ENCODE measurements at places on chromosomes 11 and 22.

DNA sequence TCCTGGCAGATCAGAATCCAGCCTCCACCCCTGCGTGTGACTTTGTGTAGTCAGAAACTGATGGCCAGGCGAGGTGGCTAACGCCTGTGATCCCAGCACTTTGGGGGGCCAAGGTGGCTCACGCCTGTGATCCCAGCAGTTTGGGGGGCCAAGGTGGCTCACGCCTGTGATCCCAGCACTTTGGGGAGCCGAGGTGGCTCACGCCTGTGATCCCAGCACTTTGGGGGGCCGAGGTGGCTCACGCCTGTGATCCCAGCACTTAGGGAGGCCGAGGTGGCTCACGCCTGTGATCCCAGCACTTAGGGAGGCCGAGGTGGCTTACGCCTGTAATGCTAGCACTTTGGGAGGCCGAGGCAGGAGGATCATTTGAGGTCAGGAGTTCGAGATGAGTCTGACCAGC lies 5.2 kb downstream of the NCAPH2 start:
- DNase-seq = no peak

GRCh38 chr22:24989541-24989951 lies 37.0 kb downstream of the KIAA1671 start:
- DNase-seq = no peak

DNA sequence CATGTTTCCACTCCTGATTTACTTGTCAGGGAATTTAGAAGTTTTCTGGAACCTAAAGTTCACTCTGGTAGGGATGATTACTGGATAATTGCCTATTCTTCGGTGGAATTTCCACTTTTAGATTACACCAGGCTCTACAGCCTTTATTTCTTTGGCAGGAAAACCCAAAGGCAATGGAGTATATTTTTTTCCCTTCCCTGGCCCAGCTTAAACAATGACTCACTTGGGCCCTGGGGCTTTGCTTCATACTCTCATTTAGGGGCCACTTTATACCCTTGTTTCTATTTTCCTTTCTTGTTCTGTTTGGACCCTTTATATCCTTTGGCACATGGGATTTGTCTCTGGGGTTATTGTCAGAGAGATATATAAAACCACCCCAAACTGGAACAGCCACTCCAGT lies 114.7 kb downstream of the CSTPP1 start:
- peak; percentile 44 for DNase-seq

DNA sequence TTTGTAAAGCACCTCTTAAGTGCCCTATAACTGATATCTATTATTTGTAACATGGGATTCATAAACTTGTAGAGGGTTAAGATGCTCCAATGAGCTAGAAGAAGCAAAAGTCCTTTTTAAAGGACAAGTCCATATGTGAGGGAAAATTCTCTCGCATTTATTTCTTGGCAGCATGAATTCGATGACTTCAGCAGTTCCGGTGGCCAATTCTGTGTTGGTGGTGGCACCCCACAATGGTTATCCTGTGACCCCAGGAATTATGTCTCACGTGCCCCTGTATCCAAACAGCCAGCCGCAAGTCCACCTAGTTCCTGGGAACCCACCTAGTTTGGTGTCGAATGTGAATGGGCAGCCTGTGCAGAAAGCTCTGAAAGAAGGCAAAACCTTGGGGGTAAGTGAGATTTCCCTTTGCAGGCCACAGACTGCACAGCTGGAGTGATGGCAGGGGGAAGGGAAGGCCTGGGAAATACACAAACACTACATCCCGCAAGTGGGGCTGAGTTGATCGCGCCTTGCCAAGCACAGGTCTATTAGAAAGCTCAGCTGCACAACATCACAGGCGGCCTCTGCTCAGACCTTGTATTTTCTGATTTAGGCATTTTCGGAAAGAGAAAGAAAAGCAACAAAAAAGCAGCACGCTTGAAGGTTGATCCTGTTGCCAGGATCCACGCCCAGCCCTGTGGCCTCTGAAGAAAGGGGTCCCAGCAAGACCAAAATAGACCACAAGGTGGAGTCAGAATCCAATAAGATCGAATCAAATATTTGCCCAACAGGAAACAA lies 1.5 kb downstream of the MS4A8 start:
- DNase-seq = no peak

- no peak for DNase-seq
Observed at GRCh38 chr11:74683279-74683871, 47.9 kb downstream of the CHRDL2 start.

- no peak for DNase-seq
Observed at GRCh38 chr11:27700351-27701301, at the start of gene BDNF. Gene BDNF, minus strand, starts transcription at chr11:27700455. Its CDS starts 41,891 bp downstream, at chr11:27658564.

DNA sequence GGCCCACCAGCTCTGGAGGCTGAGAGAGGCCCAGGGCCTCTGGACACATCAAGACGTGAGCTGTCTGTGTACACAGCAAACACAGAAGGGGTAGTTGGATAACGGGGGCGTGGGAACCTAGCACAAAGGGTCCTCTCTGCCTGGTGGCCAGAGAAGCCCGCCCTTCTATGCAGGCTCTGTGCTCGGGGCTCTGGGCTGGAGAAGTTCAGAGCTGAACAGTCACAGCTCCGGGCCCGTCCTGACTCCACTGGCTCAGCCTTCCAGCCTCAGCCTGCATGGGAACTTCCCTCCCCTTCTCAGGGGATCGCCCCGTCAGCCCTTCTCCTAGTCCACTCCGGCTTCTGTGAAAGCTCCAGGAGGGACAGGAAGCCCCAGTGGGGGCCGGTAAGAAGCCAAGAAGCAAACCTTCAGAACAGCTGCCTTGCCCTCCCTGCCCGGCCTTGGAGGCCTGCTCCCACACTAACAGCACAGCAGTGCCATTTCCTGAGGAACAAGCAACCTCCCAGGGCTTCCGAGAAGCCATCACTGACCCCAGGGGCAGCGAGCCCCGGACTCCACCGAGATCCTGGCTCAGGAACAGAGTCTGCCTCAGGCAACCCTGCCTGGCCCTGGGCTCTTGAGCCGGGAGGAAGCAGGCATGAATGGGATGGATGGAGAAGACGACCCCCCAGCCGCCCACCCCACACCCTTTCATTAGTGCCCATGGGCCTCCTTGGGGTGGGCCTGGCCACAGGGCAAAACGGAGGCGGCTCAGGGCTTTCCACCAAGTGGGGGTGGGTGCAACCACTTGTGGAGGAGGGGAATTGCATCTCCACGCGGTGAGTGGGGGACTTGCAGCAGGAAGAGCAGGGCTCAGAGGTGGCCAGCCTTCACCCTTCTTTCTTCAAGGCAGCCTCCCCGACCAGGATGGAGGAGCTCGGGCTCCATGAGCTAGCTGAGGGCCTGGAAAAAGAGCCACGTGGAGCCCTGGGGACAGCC lies 119.8 kb downstream of the ST3GAL4 start:
- DNase-seq = no peak

DNA sequence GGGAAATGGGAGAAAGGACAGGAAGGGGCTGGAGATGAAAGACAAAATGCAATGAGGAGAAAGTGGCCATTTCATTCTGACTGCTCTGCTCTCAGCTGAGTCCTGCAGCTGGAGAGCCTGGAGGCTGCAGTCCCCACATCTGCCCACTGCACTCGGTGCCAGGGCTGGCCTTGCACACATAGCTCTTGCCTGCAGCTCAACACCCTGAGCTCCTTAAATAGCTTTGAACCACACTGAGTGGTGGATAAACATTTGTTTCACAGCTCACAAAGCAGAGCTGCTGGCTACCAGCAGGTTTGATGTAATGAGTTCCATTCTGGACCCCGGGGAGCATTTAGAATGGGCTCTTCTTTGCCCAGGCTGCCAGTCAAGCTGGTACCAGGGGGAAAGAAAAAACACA lies 426.1 kb upstream of the CADM1 start:
- no peak for DNase-seq

- no peak for DNase-seq
Observed at GRCh38 chr11:27600656-27601055, 94.1 kb upstream of the LIN7C start.

DNA sequence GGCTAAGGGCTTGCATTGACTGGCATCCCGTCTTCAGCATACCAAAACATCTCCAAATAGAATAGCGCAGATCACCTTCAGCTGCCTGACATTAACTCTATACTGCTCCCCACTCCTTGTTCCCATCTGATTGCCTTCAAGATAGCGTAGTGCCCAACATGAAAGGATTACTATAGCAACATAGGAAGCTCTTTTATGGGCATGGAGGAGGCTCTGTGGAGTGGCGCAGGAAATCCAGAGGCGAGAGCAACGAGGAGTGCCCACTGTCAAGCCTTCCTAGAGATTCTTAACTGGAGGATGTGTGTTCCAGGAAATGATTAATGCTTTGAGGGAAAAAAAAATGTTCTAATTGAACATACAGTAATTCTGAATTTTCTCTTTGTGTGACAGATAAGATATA lies 213.3 kb downstream of the CADM1 start:
- DNase-seq = no peak

DNA sequence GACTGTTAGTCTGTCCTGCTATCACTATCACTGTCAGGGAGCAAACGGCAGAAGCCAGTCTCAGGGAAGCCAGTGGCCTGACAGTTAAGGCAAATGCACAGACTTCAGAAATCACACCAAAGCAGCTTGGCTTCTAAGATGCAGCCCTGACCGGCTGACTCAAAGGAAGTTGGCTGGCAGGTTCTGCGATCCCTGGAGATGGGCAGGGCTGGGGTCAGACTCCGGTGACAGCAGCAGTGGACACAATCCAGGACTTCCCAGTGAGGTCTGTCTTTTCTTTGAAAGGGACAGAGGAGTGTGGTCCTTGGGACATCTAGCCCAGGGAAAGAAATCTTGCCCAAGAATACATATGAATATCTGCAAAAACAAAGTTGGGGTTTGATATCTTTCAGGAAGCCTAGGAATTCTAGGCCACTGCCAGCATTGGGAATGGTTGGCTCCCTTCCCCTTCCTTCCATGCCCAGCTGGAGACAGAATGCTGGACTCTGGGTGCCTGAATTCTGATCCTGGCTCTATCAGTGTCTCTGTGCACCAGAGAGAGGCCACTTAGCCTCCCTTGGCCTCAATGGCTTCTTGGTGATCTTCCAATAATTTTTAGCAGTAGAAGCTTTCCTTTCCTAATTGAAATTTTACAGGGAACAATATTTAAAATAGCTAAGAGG lies 108.9 kb downstream of the KIRREL3 start:
- no peak for DNase-seq

- no peak for DNase-seq
Observed at GRCh38 chr11:113681282-113681681, 24.8 kb downstream of the TMPRSS5 start.

DNA sequence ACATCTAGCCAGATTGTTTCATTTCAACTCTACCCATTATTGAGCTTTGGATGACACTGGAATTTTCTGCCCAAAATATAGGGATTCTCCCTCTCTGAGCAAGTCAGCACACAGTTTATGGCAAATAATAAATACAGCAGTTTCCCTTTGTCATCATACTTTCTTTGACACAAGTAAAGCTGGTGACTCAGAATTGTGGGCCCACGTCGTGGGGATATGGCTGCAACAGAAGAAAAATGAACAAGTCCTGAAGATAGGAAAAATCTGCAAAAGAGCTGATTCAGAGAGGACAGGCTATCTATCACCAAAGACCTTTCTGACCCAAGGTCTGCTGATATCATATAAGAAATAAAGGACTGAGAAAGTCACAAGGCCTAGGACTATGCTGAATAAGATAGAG lies 236.3 kb upstream of the ZC3H12C start:
- DNase-seq = no peak

DNA sequence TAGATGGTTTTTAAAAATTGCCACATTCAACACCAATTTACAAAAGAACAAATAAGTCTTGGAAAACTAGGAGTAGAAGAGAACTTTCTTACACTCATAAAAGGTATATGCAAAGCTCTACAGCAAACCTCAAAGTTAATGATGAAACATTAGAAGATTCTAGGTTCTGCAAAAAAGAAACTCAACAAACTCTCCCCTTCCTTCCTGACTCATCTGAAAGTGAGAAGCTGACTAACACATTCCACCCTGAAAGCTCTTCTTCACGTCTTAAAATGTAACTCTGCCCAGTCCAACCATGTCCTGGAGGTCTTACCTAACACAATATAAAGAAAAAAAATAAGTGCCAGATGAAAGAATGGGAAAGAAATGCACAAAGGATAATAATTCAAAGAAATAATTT lies 218.9 kb upstream of the ISX start:
- DNase-seq = no peak

DNA sequence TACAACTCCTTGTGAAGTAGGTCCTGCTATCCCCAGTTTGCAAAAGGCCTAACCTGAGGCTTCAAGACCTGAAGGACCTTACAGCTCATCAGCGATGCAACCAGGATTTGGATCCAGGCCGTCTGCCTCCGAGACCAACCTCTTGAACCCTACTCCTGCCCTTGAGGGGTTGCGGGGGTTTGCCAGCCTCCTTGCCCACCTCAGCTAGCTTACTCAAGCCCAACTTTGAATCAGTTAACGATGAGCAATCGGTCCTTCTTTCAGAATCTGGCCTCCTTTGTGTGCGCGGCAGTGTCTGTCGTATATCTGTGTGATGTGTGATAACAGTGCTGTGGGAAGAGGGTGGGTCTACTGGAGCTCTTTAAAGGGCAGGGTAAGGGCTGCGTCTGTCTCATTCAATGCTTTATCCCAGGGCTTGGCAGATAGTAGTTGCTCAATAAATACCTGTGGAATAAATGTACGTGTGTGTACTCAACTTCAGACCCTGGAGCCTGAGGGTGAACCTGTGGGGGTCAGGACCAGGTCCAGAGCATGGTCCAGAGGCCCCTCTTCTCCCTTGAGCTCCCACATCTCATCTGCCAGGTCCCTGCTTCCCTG lies 3.2 kb downstream of the CHRM1 start:
- DNase-seq = no peak

DNA sequence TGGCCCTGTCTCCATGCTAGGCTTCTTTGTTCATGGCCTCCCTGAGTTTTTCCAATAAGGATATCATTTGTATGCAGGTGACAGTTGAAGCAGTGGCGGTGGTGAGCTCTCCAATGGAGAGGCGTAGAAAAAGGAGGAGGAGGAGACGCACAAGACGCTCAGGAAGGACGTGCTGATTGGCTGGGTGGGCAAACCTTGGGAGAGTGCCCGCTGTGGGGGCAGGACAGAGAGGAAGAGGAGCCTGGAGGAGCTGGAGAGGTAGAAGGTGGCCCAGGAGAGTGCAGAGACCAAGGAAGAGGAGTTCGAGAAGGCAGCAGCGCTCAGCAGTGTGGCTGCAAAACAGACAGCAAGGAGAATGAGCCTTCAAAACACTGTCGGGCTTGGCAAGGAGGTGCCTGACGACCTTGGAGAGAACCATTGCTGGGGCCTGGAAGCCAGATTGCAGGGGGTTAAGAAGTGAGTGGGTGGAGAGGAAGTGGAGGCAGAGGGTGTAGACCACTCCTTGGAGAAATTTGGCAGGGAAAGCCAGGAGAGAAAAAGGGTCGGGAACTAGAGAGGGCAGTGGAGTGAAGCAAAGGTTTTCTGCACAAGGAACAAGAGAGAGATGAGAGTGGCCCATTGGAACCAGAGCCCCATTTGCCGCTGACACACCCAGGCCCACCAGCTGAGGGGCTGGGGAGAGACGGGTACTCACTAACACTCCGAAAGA lies 7.5 kb downstream of the CLCF1 start:
- DNase-seq = no peak
